Activated T-helper 2 cell treated with anti-CD3 and anti-CD28 coated beads, Interferon-gamma antibody, Interleukin-2, Interleukin-4, amounts not matched to agents 10 μg/mL and 5 μg/mL and 100 μg/mL, durations not matched to agents 14 hours and 24 hours and 36 hours (primary cell): ENCODE measurements at places on chromosomes 3 and 15. TPM values are rescaled to one million over a fixed set of nuclear protein-coding genes. Genes with fewer than 3 reads are reported as not detected.
A peak's percentile ranks its signal among the peaks of the same experiment; 100 is the strongest.

DNA sequence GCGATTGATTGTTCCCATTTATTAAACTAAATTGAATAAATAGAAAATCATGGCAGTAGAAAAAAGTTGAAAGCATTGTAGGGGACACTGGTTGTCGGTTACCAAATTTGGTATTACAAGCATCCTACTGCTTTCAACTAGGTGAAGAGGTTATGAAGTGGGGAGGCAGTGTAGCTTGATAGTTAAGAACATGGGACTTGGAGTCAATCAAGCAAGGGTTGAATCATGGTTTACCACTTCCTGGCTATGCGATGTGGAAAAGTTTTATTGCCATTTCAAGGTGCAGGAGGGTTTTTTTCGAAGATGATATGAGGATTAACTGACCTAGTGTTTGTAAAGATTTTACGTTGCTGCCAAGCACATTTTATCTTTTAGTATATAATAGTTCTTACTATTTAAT is 318.2 kb upstream of the KCNH8 start:
- no peaks in the 10 kb centered on the region for H3K27me3 ChIP-seq
- H3K27ac ChIP-seq: peak overlapping the region; percentile 35
- no peak for DNase-seq
- no peaks in the 10 kb centered on the region for H3K36me3 ChIP-seq
- H3K4me3 ChIP-seq: no peak overlapping the region
- peaks cover 22% of the 10 kb centered on the region for H3K4me1 ChIP-seq

DNA sequence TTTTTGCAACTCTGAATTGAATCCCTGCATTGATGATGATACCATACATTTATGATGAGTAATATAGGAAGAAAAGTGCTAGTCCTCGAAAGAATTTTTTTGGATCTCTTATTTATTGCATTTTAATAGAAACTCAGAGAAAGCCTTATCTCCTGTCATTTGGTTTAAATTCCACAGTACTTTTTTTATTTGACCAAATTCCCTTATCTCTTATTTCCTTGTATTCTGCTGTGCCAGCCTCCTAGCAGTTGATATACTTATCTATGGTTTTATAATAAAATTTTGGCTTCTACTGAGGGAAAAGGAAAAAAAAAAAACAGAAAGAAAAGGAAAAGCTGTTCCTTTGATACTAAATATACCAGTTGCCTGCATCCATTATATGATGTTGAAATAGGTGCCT is 535.1 kb upstream of the NR2F2 start:
- H3K27me3 ChIP-seq: no peaks in the 10 kb centered on the region
- H3K36me3 ChIP-seq: no peaks in the 10 kb centered on the region
- no peaks in the 10 kb centered on the region for H3K4me1 ChIP-seq
- no peak overlapping the region for H3K27ac ChIP-seq
- H3K4me3 ChIP-seq: no peak overlapping the region
- no peak for DNase-seq

DNA sequence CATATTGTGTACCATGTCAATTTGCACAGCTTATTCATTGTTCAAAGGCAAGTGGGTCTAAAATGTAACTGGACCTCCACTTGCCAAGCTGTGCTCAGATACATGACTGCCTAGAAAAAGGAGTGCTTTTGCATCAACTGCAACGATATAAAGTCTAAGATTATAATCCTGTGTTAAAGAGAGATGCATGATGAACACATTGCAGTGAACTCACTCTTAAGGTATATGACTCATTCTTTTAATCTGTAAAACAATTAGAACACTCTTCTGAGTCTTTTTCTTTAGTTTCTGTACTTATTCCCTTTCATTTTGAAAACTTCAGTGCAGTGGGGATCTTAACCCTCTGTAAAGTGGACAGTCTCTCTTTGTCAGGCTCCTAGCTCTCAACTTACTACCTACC is 982.8 kb downstream of the ROBO1 start:
- no peaks in the 10 kb centered on the region for H3K36me3 ChIP-seq
- no peaks in the 10 kb centered on the region for H3K4me1 ChIP-seq
- no peaks in the 10 kb centered on the region for H3K27me3 ChIP-seq
- no peak for DNase-seq

DNA sequence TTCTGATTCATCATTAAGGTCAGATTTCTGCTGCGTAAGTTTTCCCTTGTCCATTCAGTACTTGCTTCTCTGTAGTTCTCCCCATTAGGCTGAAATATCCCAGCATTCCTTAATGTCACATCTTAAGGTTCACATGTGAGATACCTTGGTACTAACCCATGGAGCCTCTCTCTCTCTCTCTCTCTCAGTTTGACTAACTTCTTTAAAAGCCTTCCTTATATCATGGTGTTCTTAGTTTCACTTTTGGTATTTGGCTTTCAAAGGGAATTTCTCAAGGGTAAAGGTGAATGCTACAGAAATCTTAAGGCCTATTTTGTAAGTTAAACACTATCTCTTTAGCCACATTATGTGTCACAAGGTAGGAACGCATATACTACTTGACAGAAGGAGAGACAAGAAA is 427.3 kb upstream of the ZNF717 start:
- H3K36me3 ChIP-seq: no peaks in the 10 kb centered on the region
- DNase-seq: no peak
- H3K27me3 ChIP-seq: no peaks in the 10 kb centered on the region
- H3K4me1 ChIP-seq: no peaks in the 10 kb centered on the region
- H3K27ac ChIP-seq: no peak overlapping the region

GRCh38 chr3:131038326-131038725 is 11.6 kb downstream of the NEK11 start:
- H3K27me3 ChIP-seq: peaks cover 5% of the 10 kb centered on the region
- DNase-seq: no peak
- no peak overlapping the region for H3K4me3 ChIP-seq
- peaks cover 8% of the 10 kb centered on the region for H3K36me3 ChIP-seq
- no peak overlapping the region for H3K27ac ChIP-seq

The CCR5 gene
- 0.30 and 0.46 TPM in 2 replicates for total RNA-seq

The MITF gene
- 0.07 and 0.28 TPM in 2 replicates for total RNA-seq

GRCh38 chr3:50003216-50003615 is 63.3 kb downstream of the RBM6 start:
- DNase-seq: no peak
- no peak overlapping the region for H3K4me3 ChIP-seq
- no peaks in the 10 kb centered on the region for H3K27me3 ChIP-seq

GRCh38 chr15:68536331-68537095 is 42.3 kb upstream of the CORO2B start:
- peaks cover 20% of the 10 kb centered on the region for H3K27me3 ChIP-seq
- H3K36me3 ChIP-seq: no peaks in the 10 kb centered on the region
- H3K27ac ChIP-seq: no peak overlapping the region
- no peak for DNase-seq
- H3K4me1 ChIP-seq: no peaks in the 10 kb centered on the region
- no peak overlapping the region for H3K4me3 ChIP-seq

- no peak overlapping the region for H3K27ac ChIP-seq
- no peak overlapping the region for H3K4me3 ChIP-seq
- no peaks in the 10 kb centered on the region for H3K4me1 ChIP-seq
- H3K36me3 ChIP-seq: no peaks in the 10 kb centered on the region
Observed at GRCh38 chr15:66758844-66759243, 56.8 kb downstream of the SMAD6 start.
